ENCODE measurements at places on chromosomes 2 and 18. TPM values are rescaled to one million over a fixed set of nuclear protein-coding genes. Genes with fewer than 3 reads are reported as not detected.

IL1RL1 gene
- 1.3 TPM for total RNA-seq

KCNG2 gene
- not detected for total RNA-seq

GREB1 gene
- 3.9 TPM for total RNA-seq

SF3B1 gene
- total RNA-seq = 131 TPM

KLHL29 gene
- 7.9 TPM for total RNA-seq

CCBE1 gene
- 13.2 TPM for total RNA-seq

HOXD1 gene
- 0.25 TPM for total RNA-seq

SLC16A14 gene
- 1.3 TPM for total RNA-seq

TRPM8 gene
- 0.34 TPM for total RNA-seq

Data from A549 treated with dexamethasone at 1 μM for 4 hours (cell line).